Sigmoid colon (tissue), 7 donors: ENCODE measurements at places on chromosomes 16 and 17. TPM values are rescaled to one million over a fixed set of nuclear protein-coding genes. Genes with fewer than 3 reads are reported as not detected.

GRCh38 chr16:24544640-24545039 lies 5.3 kb downstream of the RBBP6 start:
- no peak for DNase-seq

- no peak for DNase-seq
These were observed 47.1 kb downstream of the USP10 start for GRCh38 chr16:84746875-84747274.

DNA sequence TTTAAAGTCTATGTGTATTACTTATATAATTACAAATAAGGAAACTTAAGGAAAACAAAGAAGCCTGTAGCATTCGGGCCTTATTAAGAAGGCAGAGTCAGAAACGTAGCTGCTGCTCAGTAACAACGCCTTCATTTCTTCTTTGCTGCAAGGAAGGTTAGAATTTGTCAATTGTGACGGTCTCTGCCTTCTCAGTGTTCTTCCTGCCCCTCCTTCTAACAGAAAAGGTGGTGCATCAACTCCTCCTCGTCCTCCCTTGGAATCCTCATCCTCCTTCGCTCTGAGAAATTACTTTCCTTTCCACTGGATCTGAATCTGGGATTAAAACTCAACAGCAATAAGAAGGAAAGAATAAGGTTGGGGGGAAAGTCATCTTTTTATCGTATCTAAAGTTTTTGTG lies 63.0 kb downstream of the VPS53 start:
- no peak for DNase-seq

DNA sequence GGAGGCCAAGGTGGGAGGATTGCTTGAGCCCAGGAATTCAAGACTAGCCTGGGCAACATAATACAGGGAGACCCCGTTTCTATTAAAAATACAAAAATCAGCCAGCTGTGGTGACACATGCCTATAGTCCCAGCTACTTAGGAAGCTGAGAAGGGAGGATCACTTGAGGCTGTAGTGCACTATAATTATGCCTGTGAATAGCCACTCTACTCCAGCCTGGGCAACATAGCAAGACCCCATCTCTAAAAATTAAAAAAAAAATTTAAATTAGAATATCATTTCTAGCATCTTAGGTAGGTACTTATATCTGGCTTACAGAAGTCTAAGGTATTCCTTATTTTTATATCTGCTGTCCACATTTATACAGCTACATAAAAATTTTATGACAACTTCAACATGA lies 7.5 kb upstream of the SMG8 start:
- DNase-seq: no peak

- no peak for DNase-seq
These were observed 57.9 kb upstream of the CLEC19A start for GRCh38 chr16:19227643-19228042.

- no peak for DNase-seq
These were observed 149.5 kb upstream of the COX10 start for GRCh38 chr17:13919818-13920217.

GRCh38 chr17:42422958-42423712 lies at the start of gene CAVIN1:
TSS of gene CAVIN1 (minus strand) at chr17:42423256. CDS start at chr17:42423097, 159 bp downstream.
- DNase-seq: peak; percentile 100

- DNase-seq: no peak
These were observed 3.9 kb downstream of the SSTR2 start for GRCh38 chr17:73168667-73169066.

DNA sequence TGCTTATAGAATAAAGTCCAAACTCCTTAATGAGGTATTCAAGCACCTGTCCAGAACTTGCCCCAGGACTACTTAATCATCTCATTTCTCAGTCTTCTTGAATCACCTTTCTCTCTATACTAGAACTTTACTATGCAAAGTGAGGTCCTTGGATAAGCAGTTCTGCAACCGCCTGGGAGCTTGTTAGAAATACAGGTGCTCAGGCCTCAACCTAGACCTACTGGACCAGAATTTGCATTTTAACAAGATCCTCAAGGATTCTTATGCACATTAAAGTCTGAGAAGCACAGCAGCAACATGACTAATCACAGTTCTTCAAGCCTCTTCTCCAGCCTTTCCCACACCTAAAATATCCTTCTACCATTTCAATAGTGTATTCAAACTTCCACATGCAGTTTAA lies 61.7 kb downstream of the GRB7 start:
- no peak for DNase-seq

DNA sequence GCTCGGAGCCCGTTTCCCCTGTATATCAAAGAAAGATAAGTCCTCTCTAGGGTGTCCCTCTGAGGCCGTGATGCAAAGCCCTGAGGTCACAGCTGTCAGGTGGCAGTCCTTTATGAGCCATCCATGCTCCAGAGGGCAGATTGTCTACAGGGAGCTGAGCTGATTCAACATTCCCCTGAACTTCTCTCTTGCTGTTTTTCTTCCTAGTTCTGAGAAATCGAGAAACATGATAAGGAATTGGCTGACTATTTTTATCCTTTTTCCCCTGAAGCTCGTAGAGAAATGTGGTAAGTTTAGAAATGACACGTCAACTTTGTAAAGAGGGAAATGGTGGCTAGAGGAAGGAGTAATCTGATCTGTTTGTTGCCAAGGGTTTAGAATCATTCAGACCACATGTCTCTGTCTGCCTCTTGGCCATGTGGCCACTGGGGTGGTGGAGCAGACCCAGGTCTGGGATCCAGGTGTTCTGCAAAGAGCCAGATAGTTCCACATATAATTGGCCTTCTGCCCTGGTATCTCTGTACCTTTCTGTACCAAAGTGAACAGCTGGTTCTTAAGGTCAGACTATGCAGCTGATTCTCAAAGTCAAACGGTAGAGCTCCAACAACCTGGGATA lies 3.5 kb downstream of the CTNS start:
- no peak for DNase-seq

- no peak for DNase-seq
These were observed 274.6 kb upstream of the HSBP1 start for GRCh38 chr16:83533193-83533592.

DNA sequence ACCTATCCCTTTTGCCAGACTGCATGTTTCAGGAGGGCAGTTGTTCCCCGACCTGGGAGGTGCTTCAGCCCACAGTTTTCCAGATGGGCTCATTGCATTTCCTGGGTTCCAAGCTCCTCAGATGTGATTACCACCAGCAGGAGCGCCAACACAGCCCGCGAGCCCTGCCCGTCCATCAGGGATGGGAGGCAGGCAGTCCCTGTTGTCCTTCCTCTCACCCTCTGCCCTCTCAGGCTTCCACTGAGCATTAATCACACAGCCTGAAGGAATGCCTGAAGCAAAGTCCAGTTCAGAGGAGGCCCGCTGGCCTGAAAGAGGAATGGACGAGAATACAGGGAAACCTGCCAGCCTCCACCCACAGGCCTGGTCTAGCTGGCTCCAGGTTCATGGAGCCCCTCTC lies 256.3 kb upstream of the SDK2 start:
- DNase-seq: no peak

- DNase-seq: no peak
These were observed 3.2 kb downstream of the CCR7 start for GRCh38 chr17:40561871-40562611.

GRCh38 chr16:79419148-79419547 lies 181.4 kb downstream of the MAF start:
- no peak for DNase-seq

DNA sequence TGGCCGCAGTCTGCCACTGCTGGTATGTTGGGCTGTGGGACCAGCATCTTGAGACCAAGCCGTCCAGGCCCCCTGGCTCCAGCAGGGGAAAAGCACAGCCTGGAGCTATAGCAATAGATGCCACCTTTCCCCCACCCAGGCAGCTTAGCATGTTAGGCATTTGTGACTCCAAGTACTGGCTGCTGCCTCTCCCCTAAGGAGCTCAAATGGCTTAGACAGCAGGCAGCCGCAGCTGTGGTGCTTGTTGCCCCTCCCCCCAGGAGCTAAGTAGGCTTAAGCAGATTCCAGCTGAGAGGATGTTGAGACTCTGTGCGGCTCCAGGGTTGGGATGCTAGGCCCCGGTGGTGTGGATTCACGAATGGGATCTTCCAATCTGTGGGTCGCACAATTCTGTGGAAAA lies 88.8 kb upstream of the ANKFN1 start:
- no peak for DNase-seq

DNA sequence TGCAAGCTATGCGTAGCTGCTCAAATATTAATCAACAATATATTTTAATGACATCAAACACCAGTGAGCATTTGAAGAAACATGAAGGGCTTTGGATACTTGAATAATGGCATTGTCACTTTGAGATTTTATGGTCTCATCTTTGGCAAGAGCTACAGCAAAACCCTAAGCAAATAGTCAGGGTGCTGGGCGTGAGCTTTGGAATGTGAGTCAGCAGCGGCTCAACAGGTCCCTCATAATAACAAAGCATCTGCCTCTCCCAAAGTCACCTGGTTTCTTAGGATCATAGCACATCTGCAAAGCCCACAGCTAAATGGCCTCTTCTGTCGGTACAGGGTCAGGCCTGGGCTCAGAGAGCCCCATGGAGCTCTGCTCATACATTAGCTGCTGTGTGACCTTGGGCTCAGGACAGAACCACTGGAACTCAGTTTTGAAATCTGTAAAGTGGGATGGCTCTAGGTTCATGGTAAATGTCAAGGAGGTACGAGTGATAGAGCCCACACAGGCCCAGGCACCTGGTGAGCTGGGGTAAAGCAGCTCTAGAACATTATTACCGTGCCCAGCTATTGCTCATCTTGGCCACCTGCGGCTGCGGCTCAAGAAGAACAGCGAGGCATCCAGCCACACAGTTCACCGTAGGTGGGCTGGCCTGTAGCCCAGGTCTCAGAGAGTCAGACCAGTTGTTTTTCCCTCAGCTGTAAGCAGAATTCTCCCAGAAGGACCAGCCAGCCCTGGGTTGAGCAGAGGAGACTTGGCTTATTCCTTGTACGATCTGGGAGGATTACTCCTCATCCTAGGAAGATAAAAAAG lies 544.5 kb upstream of the CDH11 start:
- DNase-seq: no peak

GRCh38 chr17:17792037-17792550 lies 44.7 kb downstream of the SREBF1 start:
- no peak for DNase-seq

GRCh38 chr16:57262841-57263540 lies 17.9 kb downstream of the ARL2BP start:
- DNase-seq: peak; percentile 30

DNA sequence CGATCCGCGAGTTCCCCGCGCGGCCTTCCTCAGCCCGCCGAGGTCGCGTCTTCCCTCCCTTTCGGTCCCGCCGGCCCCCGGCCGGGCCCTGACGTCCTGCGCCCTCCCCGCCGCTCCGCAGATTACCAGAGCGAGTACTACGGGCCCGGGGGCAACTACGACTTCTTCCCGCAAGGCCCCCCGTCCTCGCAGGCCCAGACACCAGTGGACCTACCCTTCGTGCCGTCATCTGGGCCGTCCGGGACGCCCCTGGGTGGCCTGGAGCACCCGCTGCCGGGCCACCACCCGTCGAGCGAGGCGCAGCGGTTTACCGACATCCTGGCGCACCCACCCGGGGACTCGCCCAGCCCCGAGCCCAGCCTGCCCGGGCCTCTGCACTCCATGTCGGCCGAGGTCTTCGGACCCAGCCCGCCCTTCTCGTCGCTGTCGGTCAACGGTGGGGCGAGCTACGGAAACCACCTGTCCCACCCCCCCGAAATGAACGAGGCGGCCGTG lies 5.4 kb downstream of the LHX1 start:
- no peak for DNase-seq

- no peak for DNase-seq
These were observed 100.1 kb upstream of the TOB1 start for GRCh38 chr17:50966163-50966666.

- DNase-seq: no peak
These were observed 15.5 kb downstream of the FAM20A start for GRCh38 chr17:68585643-68586042.

DNA sequence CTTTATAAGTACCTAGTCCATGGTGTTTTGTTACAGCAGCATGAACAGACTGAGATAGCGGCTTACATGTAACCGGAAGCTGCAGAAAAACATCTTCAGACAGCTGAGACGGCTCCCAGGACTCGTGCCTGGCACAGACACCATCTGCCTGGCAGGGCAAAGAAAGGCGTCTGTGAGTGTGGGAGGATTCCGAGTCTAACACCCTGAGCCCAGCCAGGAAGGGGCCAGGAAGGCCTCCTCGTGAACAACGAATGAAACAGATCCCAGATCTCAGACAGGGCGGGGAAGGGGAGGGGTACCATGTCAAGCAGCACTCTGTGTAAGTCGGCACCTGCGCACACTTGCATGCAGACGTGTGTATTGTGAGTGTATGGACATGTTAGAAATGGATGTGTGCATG lies 4.4 kb upstream of the CSNK1D start:
- DNase-seq: no peak

DNA sequence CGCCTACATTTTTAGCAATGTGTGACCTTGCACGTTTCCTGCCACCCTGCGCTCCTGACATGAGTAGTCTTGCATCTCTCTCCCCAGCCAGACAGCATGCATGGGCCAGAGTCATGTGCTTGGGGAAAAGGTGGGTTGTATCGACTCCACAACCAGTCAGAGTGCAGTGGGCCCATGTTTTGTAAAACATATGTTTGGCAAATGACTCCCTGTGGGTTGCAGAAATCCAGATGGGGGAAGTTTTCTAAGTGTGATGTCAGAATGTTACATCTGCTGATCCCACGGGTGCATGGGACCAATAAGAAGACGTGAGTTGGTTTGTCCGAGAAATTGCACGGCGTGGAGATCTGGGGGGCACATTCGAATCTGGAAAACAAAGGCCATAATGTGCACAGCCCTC lies 147.1 kb downstream of the FOXL1 start:
- no peak for DNase-seq

GRCh38 chr17:40556884-40557414 lies 8.3 kb downstream of the CCR7 start:
- no peak for DNase-seq

- peak; percentile 92 for DNase-seq
These were observed 8.6 kb downstream of the LGALS3BP start for GRCh38 chr17:78970834-78971755.

GRCh38 chr17:73698966-73699365 lies 54.7 kb upstream of the SDK2 start:
- no peak for DNase-seq

GRCh38 chr17:48453447-48453846 lies 23.4 kb upstream of the SKAP1 start:
- DNase-seq: no peak

DNA sequence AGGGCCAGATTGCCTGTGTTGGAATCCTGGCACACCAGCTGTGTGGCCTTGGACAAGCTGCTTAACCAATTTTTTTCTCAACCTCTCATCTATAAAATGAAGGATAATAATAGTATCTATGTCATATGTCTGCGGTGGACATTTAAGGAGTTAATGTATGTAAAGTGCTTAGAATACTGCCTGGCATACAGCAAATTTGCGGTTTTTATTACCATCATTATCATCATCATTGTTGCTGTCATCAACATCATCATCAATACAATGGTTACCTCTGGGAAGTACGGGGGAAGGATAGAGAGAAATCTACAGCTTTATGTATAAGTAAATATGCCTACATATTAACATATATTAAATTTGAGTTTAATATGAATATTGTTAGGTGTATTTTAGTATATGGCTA lies 37.1 kb upstream of the COX10 start:
- DNase-seq: no peak

Gene TP53TG3F
- total RNA-seq: not detected

Gene GPR142
- total RNA-seq: not detected

Gene RHOT1
- total RNA-seq: 58.6 TPM

Gene ADGRG1
- 5.8 TPM for total RNA-seq

Gene RDM1
- not detected for total RNA-seq

Gene LRRC46
- total RNA-seq: not detected

Gene SCARF1
- total RNA-seq: 6.5 TPM

Gene WFDC1
- total RNA-seq: 125 TPM

Gene ZNF594
- 16.1 TPM for total RNA-seq

Gene ZNF205
- 16.6 TPM for total RNA-seq

Gene NOG
- total RNA-seq: not detected

Gene KRT31
- not detected for total RNA-seq

Gene C16orf92
- not detected for total RNA-seq

Gene SLC52A1
- not detected for total RNA-seq
